GM10248 (cell line): ENCODE measurements at places on chromosomes 2 and 18.

GRCh38 chr2:215680605-215681598, 245.0 kb upstream of the FN1 start:
- DNase-seq: no peak

GRCh38 chr18:711657-712400, 601 bp downstream of the ENOSF1 start:
- peak; percentile 72 for DNase-seq

DNA sequence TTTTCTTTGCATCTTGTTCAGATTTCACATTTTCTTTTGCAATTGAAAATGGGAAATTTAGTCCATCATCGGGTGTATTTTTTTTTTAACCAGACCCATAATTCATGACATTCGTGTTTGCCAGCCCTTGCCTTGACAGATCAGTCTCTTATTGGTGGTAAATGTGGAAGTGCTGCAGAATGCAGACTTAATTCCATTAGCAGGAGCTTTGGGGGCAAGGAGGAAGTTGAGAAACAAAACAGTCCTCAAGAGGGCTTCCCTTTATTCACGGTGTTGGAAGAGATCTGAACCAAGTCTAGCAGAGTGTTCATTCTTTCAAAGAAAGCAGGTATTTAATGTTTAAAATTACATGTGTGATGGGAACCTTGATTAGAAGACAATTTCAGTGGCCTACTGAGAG, 16.6 kb upstream of the RPE start:
- no peak for DNase-seq

DNA sequence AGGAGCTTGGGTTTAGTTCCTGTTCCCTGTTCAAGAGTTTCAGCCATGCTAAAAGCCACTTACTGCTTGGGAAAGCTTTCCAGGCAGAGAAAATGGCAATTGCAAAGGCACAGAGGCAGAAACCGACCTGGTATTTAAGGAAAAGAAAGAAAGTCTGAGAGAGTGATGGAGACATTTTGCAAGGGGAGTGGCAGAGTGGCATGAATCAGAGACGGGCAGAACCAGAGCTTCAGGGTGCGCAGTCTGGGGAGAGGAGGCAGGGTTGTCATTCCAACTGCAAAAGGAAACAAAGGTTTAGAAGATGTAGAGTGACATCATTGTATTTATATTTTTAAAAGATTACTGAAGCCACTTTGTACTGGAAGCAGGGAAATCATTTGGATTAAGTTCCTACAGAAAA, 14.9 kb upstream of the GNAL start:
- no peak for DNase-seq

GRCh38 chr2:144490857-144491256, 29.1 kb downstream of the ZEB2 start:
- no peak for DNase-seq

DNA sequence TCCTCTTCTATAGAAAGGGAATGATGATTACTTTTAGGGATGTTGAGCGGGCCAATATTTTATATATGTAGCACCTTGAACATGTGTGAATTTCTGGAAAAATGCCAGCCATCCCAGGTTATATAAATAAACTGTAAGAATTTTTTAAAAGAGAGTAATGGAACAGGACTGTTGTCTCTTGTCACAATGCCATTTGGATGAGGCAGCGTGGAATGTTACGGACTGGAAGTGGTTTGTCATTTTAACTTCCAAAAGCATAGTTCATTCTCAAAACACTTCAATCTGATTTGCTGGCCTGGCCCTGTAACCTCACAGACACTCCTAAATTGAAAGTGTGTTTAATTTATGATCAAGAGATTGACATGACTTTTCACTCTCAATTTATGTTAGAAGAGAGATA, 70.8 kb downstream of the TPGS2 start:
- DNase-seq: no peak

GRCh38 chr18:58545338-58546296, 83.3 kb downstream of the ALPK2 start:
- DNase-seq: no peak

GRCh38 chr2:197558393-197558792, 42.5 kb downstream of the MOB4 start:
- DNase-seq: no peak

- DNase-seq: no peak
Measured at GRCh38 chr18:47928466-47928865, 2.0 kb downstream of the SMAD2 start.

DNA sequence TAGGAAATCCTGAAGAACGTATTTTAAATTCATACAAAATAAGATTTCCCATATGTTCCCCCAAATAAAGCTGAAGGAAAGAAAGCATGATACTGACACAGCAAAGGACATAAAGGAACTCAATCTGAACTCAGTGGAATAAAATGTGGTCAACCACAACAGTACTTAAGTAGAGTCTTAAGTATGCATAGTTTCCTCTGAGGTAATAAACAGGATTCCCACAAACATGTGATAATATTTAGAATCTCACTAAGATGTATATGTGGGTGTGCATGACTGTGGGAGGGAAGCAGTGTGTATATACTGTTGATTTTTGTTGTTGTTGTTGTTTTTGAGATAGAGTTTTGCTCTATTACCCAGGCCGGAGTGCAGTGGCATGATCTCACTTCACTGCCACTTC, 69.3 kb downstream of the NOL10 start:
- DNase-seq: no peak

GRCh38 chr2:112887964-112888749, 22.8 kb upstream of the IL37 start:
- DNase-seq: peak; percentile 46

- DNase-seq: no peak
Measured at GRCh38 chr2:230862292-230862691, 2.5 kb upstream of the ITM2C start.

DNA sequence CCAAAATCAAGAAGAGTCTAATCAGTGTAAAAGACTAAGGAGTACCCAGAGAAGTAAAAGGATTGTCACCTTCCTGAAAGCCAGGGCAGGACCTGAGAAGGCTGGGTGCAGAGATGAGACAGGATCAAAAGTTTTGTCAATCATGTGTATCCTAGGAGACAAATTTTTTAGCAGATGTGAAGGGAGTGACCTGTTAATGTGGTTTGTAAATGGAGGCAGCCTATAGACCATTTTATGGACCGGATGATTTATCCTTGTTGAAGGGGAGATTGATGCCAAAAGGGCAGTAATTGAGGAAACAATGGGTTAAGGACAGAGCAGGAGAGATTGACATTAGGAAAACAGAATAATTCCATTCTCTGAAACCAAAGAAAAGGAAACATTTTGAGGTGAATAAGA, 813 bp downstream of the NDC80 start:
- no peak for DNase-seq

DNA sequence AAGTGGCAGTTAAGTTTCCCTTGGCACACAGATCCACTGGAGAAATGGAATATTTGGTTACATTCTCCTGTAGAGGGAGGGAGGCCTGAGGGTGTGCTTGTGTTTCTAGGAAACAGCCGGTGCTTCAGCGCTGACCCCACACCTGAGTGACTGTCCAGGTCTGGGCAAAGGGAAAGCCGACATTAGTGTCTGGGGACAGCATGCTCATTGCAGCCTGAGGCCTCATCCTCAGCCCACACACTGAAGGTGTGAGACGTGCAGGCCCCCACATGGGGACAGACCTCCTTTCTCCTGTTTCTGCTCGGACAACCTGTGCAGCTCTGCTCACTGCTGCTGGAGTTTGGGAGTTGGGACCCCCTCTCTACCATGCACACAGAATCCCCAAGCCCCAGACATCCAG, 178.3 kb downstream of the ACKR3 start:
- DNase-seq: no peak

GRCh38 chr2:70947556-70948184, 12.0 kb downstream of the ATP6V1B1 start:
- DNase-seq: no peak

GRCh38 chr2:178229927-178230326, 35.6 kb downstream of the OSBPL6 start:
- DNase-seq: no peak

DNA sequence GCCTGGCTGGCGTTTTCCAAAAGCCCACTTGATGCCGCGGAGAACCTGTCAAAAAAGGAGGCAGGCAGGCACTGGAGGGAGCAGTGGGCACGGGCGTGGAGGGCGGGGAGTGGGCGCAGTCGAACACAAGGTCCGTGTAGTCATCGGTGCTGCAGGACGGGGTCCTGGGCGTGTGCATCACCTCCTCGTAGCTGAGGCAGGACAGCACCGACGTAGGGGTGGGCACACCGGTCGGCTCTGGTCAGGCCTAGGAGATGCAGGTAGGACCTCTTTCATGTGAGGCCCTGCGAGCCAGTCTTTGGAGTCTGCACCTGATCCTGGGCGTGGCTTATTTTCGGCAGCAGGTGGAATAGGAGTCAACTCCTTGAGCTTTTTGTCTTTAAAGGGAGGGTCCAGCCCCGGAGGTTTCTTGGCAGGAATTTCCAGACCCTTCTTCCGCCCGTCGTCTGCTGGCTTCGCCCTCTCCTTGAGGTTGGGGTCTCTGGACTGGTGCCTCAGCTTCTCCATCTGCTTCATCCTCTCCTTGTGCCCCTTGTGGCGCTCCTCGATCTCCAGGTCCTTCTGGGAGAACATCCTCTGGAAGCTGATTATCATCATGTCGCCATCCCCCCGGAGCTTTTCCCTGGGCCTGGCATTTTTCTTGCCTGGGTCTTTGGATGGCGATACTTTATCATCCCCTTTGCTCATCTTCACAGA, 892.5 kb upstream of the LRRTM1 start:
- DNase-seq: no peak

DNA sequence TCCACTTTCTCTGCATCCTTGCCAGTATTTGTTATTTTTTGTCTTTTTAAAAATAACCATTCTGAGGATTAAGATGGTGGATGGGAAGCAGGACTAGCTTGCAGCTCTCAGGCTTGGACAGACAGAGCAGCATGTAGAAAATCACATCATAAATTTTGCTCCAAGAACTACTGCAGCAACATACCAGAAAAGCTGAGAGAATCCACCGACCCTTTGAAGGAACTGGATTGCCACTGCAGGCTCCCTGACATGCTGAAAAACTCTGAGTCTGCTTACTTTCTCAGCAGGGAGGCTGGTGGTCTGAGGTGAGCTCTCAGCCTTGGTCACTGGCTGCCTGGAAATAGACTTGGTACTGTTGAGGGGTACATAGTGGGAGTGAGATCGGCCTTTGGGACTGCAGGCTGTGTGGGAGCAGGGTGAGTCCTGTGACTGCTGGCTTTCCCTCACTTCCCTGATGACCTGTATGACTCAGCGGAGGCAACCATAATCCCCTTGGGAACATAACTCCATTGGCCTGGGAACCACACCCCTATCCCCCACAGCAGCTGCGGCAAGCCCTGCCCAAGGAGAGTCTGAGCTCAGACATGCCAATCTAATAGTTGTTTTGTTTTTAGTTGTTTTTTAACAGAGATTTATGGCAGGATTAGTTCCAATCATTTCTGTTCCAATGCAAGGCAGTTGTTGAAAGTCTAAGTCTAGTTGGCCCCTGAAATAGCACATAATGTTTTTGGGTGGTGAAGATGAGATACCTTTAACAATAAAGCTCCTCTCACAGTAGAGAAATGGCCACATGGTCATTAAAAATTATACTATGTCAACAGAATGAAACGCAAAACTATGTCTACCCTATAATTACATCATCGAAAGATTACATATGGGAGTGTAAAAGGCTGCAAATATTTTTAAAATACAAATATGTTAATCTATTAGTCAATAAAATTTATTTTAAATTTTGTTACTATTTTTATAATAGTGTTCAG, 414.2 kb upstream of the CHAC2 start:
- DNase-seq: no peak

DNA sequence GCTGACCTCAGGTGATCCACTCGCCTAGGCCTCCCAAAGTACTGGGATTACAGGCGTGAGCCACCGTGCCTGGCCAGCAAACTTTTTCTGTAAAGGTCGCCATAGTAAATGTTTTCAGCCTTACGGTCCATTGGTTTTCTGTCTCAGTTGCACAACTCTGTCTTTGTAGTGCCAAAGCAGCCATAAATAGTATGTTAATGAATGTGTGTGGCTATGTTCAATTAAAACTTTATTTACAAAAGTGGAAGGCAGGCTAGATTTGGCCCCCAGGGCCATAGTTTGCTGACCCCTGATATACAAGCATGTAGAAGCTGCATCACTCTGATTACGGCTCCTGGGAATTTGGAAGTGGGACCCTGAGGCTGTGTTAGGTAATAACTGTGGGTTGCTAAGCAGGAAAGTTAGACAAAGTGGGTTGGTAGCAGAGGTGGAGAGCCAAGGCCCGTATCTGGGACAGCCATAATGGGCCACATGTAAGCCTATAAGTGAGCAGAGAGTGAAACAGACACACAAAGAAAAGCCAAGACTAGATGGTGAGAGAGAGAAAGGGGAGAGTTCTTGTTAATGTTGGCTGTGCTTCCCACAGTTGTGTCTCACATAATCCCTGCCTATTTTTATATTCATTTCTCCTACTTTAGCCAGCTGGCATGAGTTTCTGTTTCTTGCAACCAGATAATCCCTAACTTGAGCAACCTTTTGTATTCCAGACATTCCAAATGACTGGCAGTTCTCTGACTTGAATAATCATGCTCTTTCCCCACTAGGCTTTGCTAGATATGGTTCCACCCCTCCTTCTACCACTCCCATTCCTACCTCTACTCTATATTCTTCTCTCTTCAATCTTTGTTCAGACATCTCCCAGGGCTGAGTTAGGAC, 223.3 kb upstream of the STON1 start:
- no peak for DNase-seq

DNA sequence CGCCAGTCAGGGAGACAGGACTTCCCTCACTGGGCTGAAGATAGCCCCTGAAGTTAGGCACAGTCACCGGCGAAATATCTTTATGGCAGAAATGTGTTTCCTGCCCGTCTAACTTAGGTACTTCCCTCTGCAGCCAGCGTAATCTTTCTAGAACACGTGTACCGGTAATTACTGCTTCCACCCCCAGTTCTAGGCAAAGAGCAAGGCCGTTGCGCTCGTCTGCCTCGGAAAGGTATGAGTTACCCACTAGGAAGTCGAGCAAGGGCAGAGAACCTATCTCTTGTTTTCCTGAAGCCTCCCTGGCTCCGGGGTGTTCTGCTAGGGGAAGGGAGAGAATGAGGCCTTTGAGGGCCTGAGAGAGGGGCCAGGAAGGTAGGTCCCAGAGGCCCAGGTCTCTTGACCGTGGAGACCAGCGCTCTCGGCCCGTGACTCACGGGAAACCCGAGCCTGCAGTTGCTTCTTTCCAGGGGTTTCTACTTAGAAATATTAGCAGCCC, 70.0 kb downstream of the TWSG1 start:
- DNase-seq: peak; percentile 62

DNA sequence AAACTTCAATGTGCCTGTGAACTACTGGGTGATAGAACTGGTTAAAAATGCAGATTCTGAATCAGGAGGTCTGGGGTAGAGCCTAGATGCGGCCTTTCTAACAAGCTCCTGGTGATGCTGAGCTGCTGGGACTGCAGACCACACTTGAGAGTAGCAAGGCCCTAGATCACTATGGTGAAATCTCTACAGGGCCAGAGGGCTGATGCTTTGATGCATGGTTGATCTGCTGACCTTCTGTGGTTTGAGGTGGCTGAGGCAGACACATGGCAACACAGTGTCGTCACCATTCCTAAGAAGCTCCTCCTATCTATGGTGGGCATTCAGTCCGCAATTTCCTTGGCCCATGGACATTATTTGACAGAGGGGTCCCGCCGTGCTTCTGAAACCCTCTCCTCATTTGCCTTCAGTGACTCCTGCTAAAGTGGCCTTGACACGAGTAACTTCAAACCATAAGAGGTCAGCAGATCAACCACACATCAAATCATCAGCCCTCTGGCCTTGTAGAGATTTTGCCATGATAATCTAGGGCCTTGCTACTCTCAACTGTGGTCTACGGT, 19.8 kb downstream of the CCDC68 start:
- no peak for DNase-seq

- no peak for DNase-seq
Measured at GRCh38 chr2:105400138-105400540, 1.3 kb upstream of the FHL2 start.

GRCh38 chr18:60100778-60101177, 201.0 kb downstream of the PMAIP1 start:
- no peak for DNase-seq
